Activated T-cell treated with anti-CD3 and anti-CD28 coated beads for 48 hours (primary cell): ENCODE measurements at places on chromosomes 11 and 22.

DNA sequence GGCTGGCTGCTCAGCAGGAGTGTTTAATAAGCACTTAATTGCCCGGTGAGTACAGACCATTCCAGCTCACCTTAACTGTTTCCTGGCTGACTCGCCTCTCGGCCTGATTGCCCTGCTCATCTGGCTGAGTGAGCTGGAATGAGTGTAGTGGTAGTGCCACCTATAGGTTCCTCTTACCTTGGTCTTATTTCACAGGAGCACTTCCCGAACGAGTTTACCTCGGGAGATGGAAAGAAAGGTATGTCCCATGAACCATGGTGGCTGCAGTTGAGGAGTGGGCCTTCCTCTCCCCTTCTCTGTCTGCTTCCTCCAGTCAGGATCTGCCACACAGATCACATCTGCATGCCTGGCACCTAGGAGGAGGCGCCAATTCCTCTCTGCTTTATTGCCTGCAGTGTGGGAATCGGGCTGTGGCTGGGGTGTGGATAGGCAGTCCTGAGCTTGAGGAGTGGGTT lies 26.7 kb downstream of the UPB1 start:
- peak; percentile 24 for DNase-seq

DNA sequence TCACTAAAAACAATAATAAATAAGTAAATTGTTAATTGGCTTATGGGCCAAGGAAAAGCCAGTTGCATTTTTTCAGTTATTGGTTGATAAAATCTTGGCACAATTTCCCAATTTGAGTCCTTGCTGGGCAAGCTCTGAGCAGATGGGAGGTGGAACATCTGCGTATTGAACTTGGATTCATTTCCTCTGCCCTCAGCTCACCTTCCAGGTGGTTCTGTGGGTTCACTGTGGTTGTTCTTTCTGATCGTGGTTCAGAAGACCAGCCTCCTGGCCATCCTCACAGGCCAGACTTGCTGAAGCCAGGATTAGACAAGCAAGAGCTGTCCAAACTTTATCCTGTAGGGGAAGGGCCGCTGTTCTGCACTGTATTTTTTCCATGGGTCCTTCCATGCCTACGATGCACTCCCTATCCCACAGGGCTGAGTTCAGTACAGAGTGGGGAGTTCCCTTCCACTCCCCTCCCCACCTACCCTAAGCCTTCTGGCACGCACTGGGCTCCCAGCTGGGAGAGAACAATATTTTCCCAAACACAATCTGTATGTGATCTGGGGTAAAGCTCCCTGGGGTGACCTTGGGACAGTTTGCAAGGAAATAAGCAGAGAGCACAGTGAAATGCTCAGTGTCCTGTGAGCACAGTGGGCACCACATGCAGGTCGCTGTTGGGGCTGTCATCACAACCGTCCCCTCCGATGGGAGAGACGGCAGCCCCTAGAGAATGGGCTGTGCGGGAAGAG lies 43.5 kb upstream of the TP53I11 start:
- no peak for DNase-seq

DNA sequence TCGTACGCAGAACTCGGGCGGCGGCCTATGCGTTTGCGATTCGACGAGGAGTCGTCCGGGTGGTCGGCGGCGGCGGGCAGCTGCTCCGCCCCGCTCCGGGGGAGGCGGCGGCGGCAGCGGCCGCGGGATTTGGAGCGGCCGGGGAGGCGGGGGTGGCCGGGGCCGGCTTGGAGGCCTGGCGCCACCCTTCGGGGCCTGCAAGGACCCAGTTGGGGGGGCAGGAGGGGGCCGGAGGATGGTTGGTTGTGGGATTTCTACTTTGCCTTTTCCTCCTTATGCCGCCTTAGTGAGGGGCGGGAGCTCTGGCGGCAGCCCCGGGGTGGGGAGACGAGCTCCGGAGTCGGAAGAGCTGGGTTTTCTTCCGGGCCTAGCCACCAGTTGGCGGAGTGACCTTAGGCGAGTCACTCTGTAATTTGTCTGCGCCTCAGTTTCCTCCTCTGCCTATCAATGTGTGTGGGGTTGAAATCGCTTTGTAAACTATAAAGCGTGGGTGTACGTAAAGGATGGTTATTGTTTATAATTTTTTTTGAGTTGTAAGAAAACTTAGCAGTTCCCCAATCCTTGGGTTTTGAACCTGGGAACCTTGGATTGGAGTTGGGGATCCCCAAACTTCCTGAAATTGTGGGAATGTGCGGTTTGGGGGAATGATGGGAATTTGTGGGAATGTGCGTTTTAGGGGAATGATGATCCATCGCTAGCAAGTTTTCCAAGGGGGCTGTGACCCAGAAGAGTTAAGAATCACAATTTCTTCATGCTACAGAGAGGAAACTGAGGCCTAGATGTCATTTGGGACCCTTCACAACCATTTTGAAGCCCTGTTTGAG lies 679 bp downstream of the TUG1 start:
- no peak for DNase-seq

GRCh38 chr11:101169944-101170343 lies 40.3 kb upstream of the PGR start:
- no peak for DNase-seq

DNA sequence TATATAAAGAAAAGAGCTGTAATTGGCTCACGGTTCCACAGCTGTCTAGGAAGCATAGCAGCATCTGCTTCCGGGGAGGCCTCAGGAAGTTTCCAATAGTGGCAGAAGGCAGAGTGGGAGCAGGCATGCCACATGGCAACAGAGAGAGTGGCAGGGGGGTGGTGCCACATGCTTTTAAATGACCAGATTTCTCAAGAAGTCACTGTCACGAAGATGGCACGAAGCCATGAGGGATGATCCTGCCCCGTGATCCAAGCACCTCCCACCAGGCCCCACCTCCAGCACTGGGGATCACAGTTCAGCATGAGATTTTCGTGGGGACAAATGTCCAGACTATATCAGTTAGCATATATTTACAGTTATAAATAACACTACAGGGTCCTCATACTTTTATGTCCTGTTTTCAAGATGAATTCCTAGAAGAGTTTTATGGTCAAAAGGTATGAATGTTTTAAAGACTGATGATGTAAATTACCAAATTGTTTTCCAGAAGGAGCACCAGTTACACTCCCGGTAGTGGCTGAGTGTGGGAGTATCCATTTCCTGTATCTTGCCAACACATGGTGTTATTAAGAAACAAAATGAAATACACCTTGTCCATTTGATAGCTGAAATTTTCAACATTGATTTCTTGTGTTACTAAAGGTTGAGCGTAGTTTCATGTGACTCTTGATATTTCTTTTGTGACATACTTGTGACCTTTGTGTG lies 19.2 kb downstream of the FAM118A start:
- no peak for DNase-seq

DNA sequence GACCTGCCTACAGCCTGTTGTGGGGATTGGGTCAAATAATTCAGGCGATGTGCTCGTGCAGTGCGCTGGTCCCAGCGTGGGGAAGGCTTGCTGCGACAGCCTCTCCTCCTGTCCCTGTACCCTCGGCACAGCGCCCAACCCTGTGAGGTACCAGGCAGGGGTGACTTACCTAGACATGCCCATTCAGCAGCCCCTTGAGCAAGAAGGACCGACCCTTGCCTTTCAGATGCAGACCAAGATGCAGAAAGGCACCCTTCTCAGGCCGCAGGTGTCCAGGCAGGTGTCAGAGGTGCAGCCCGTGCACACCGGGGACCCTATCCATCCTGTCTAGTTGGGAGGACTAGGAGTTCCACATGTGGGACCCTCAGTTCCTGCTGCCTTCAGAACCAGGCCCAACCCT lies 102.7 kb downstream of the BCR start:
- no peak for DNase-seq

DNA sequence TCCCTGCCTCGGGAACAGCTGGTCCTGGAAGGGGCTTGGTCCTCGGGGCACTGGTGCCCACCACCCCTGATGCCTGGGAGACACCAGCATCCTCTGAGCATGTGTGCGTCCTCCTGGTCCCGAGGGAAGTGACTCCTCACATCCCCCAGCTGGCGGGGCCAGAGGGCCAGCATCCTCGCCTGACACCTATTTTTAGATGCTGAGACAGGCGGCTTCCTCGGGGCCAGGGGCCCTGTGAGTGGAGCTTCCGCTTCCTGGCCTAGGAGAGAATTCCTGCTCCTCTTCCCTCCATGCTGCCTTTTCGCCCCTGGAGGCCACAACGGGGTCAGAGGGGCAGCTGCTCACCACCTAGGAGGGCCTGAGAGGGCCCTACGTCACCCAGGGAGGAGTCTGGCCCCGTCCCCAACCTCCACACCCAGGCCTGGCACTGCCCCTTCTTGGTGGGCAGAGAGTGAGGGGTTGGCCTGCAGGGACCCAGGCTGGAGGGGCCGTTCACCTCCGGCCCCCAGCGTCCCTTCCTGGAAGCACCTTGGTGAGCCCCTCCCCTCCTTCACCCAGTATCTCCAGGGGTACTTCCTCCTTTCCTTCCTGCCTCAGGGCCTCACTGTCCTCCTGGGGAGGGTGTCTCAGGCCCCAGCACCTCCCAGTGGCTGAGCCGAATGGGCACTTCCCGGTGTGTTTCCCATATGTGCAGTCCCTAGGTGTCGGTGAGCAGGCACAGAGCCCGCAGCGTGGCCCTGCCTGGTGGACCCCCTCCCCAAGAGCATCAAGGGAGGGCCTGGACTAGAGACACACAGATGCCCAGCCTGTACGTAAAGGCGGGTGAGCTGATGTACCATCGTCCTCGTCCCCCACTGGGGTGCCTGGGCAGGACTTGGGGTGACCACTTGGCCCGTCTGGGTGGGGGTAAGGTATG lies 6.1 kb downstream of the CD81 start:
- DNase-seq = no peak

- DNase-seq = no peak
These were observed 90.5 kb downstream of the MYEOV start for GRCh38 chr11:69384251-69385143.

GRCh38 chr11:73048446-73048845 lies 93.7 kb downstream of the FCHSD2 start:
- DNase-seq = no peak

- DNase-seq = no peak
These were observed 7.1 kb downstream of the LARGE2 start for GRCh38 chr11:45929486-45930030.

- no peak for DNase-seq
These were observed 38.1 kb downstream of the LARGE2 start for GRCh38 chr11:45960387-45961095.

- DNase-seq = peak; percentile 63
These were observed at the start of gene DENND5A for GRCh38 chr11:9265211-9266131. Gene DENND5A (minus strand): TSS chr11:9265350. CDS start chr11:9265069, 281 bp downstream.

- no peak for DNase-seq
These were observed 784.9 kb upstream of the LRRC4C start for GRCh38 chr11:42244376-42244775.

- DNase-seq = no peak
These were observed 81.7 kb downstream of the AMOTL1 start for GRCh38 chr11:94849839-94850238.

- no peak for DNase-seq
These were observed 131.6 kb downstream of the MN1 start for GRCh38 chr22:27669798-27670599.

GRCh38 chr22:39292561-39293074 lies 26.8 kb downstream of the RPL3 start:
- no peak for DNase-seq

DNA sequence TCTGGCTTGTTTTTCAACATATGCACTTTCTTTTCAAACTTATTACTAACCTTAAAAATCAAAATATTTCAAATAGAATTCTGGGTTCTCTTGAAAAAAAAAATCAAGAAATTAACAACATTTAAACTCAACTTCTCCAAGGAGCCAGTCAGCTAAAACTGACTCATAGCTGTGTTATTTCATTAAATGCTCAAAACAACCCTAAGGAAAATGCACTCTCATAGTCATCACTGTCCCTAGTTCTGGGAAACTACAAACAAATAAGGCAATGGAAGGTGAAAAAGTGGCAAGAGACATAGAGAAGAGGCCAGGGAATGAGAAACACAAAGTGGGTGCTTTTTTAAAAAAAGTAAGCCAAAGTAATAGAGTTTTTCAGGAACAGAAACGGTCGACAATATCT lies 4.1 kb upstream of the ARHGAP20 start:
- DNase-seq = no peak

DNA sequence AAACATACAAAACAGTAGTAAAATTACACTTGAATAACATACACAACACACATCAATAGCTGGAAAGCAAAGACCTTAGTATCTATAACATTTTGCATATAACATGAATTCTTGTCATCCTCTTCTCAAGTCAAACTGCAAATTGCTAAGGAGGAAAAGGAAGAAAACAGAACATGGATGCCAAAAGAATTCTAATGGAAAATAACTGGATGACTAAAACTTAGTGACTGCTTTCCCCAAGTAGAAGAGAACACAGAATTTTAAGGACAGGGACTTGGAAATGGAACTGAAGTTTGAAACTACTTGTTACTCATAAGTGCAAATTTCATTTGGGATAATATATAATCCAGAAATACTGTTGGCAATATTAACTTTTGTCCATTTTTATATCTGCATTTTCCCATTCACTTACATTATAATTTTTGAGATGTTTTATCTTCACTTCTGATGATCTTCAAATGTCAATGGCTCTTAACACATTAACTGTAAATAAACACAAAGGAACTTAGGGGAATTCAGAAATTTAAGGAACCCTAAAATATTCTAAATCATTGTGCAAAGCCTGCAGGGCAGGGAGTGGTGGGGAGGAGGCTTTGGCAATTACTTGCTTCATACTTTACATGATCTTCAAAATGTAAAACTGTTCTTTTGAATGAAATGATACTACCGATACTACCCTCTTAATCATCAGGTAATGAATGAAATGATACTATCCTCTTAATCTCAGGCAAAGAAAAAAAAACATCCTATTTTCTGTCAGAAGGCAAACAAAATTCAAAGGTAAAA lies 9.9 kb downstream of the MTMR2 start:
- DNase-seq = no peak

DNA sequence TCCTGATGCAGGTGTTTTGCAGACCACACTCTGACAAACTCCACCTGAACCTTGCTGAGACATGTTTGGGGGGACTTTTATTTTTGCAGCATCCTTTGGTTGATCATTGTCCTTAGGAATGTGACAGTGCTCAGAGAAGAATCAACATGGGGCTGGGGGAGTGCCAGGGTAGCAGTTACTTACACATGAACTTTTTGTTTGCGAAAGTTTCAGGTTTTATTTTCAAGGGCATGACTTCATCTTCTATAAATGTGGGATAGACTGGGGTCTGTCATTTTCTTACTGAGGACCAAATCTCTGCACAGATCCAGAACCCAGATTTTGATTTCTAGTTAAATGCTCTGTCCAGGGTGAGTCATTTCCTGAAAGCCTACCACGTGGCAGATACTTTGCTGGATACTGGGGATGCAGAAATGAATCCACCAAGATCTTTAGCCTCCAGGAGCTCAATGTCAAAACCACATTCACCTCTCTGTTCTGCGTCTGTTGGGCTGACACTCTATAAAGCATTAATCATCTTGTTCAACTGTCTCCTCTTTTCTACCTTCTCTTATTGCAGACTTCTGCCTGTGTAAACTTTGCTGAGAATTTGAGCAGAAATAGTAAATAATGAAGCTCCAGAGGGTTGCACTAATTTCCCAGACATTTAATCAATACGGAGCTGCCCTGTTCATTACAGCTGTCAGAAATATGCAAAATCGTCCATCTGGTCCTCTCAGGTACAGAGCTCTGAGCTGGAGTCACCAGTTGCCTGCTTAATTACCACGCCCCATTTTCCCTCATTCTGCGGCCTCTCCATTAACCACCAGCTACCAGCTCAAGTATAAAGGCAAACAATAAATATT lies 387.9 kb downstream of the MIAT start:
- DNase-seq = no peak

- no peak for DNase-seq
These were observed 84.4 kb downstream of the OR5AK2 start for GRCh38 chr11:57073128-57073527.
